ENCODE measurements at places on chromosomes 13 and 19.

GRCh38 chr13:110911880-110912279, 3.0 kb downstream of the ANKRD10 start:
- no peak for DNase-seq

GRCh38 chr19:29882719-29883105, 59.3 kb upstream of the URI1 start:
- DNase-seq: no peak

GRCh38 chr13:69077267-69077666, 1030.4 kb upstream of the ATXN8OS start:
- no peak for DNase-seq

DNA sequence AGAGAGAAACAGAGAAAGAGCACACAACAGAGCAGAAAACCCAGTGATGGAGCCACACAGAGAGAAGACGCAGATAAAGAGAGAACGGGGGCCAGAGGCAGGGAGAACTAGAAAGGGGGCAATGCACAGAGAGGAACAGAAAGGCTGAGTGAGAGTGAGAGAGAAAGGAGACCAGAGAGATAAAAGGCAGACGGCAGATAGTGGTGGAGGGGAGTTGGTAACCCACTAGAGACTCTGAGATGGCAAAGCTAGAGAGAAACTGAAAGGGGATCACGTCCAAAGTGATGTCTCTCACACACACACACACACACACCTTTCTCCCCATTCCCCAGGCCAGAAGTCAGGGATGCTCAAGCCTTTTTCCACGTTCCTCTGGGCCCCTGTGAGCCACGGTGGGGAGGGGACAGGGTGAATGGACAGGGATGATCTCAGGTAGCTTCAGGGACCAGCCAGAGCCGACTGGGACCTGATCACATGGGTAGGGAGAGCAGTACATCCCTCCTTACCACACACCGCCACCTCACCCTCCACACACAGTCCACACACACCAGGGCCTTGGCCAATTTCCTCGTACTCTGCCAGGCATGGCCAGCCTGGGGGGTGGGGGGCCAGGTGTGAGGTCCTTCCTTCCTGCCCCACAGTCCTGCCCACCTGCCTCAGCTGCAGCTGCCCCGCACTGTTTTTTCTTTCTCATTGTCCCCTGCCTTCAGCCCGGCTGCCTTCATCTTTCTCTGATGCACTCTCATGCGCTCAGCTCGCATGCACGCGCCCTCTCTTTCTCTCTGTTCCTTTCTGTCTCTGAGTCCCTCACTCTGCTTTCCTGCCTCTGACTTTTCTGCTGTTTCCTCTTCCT, 22.5 kb upstream of the POU2F2 start:
- DNase-seq: no peak

DNA sequence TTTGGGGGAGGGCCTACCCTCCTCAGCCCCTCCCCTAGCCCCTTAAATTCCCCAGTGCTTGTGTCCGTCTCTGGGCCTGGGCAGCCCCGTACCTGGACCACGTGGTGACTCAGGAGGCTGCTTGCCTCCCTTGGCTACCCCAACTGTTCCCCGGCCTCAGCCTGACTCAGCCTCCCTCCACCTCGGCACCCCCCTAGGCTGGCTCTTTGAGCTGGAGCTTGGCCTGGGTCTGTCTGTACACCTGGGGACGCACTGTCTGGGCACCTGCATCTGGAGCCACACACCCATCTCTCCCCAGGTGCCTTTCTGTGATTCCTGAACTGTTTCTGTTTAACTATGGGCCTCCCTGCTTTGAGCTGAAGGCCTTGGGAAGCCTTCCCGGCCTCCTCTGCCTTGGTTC, 1.8 kb upstream of the KLK14 start:
- DNase-seq: no peak

DNA sequence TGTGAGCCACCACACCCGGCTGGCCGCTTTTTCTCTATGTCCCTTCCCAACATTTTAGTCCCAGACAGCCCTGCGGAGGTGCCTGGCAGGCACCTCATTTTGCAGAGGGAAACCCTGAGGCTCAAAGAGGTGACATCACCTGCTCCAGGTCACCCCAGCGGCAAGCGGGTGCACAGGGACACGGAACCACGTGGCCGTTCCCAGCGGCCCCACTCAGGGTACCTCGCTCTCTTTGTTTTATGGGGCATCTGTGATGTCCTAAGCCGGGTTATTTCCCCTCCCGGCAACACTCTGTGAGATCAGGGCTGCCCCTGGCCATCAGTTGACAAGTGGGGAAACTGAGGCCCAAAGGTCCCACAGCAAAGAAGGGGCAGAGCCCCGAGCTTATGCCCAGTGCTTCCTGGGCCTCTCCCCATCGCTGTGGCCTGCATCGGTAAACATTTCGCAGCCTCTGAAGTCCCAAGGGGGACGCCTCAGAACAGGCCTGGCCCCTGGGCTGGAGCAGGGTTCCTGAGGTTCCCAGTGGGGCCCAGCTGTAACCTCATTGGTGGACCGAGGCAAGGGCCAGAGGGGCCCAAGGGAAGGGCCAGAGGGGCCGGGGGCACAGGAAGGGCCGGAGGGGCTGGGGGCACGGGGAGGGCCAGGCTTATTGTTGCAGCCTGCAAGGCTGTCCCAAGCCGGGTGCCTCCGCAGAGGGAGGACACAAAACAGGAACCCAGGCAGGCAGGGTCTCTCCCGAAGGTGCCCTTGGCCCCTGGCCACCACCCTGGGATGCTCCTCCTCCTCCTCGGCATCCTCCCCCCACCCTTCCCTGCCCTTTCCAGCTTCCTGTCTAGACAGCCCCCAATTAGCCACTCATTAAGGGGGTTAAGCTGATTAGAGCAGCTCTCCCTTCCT, 39.0 kb downstream of the SMIM24 start:
- DNase-seq: no peak

GRCh38 chr13:20977394-20977793, 74.8 kb upstream of the XPO4 start:
- DNase-seq: no peak

DNA sequence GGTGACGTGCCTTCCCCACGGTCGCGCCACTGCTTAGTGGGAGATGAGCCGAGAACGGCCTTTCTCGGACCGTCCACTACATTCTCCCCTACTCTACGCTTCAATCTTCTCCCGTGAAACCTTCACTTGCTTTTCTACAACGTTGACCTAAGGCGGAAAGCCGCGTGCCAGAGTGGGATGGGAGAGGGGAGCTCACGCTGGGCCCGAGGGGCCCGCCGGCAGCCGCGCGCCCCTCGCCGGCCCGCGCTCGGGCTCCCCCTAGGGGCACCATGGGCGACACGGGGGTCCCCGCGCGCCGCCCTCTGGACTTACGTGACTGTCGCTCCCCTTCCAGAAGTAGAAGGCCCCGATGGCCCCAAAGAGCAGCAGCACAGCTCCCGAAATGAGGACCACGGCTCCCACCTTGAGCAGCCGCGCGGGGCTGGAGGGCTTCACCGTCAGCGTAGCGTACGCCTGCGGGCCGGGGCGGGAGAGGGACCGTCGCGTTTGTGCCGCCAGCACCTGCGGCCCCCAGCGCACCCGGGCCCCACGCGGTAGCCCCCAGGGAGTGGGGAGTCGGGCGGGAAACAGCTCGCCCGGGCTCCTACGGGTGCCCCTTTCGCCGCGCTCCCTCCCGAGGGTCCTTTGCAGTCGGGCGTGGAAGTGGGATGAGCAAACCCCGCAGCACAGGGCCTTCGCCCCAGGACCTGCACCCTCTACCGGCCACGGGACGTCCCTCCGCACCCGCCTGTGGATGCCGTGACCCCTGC, 727 bp downstream of the CNMD start:
- DNase-seq: peak; percentile 43

- DNase-seq: no peak
Observed at GRCh38 chr13:99724633-99725517, 223.6 kb downstream of the TM9SF2 start.

- no peak for DNase-seq
Observed at GRCh38 chr19:48633148-48634035, 3.8 kb downstream of the DBP start.

DNA sequence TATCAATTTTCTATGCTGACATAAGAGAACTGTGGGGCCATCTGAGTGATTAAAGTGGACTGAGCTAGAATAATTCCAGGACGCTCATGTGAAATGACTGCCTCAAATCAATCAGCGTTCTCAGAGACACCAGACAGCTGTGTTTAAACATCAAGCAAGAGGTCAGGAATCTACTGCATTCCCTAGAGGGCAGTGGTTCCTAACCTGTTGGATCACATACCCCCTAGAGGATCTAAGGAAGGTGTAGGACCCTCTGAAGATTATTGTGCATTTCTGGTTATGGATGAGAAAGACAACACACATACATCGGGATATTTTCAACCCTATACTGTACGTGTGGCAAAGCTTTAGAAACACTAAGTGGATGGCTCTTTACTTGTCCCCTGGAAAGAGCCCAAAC, 51.8 kb upstream of the FREM2 start:
- no peak for DNase-seq

DNA sequence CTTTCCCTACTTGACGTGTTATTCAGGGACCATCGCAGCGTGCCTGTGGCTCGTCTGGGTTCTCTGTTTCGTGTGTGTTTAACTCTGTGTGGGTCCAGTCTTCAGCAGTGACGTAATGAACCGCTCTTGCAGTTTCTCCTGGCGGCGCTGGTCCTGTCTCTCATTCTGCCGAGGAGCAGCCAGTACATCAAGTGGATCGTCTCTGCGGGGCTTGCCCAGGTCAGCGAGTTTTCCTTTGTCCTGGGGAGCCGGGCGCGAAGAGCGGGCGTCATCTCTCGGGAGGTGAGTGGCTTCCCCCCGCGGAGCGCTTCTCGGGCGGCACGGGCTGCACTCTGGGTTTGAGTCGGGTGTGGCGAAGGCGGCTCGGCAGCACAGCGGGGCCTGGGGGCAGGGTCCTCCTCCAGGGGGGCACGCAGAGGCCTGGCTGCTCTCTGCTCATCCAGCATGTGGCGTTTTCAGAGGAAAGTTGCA, 36.3 kb upstream of the TFDP1 start:
- DNase-seq: no peak

GRCh38 chr19:11550265-11550664, 8.8 kb downstream of the ELOF1 start:
- DNase-seq: no peak

GRCh38 chr19:4015705-4016402, 8.3 kb downstream of the PIAS4 start:
- DNase-seq: no peak

GRCh38 chr19:2600914-2601870, 101.3 kb downstream of the GNG7 start:
- no peak for DNase-seq

- no peak for DNase-seq
Observed at GRCh38 chr19:35859414-35859813, 2.7 kb downstream of the KIRREL2 start.

- DNase-seq: no peak
Observed at GRCh38 chr13:49240017-49240416, 7.7 kb upstream of the CDADC1 start.
